ENCODE measurements at places on chromosomes 13 and 19. TPM values are rescaled to one million over a fixed set of nuclear protein-coding genes. Genes with fewer than 3 reads are reported as not detected.

Gene PODNL1
- not detected for total RNA-seq

- DNase-seq = no peak
These were observed 542.6 kb upstream of the SPRY2 start for GRCh38 chr13:80883545-80883944.

Gene LGALS14
- not detected for total RNA-seq

GRCh38 chr13:24202215-24202614, 41.7 kb downstream of the SPATA13 start:
- no peak for DNase-seq

Gene COL4A1
- not detected for total RNA-seq

Gene TMEM145
- 0.85 TPM for total RNA-seq

Gene FAM216B
- total RNA-seq = not detected

Gene MYBPC2
- total RNA-seq = 0.21 TPM

DNA sequence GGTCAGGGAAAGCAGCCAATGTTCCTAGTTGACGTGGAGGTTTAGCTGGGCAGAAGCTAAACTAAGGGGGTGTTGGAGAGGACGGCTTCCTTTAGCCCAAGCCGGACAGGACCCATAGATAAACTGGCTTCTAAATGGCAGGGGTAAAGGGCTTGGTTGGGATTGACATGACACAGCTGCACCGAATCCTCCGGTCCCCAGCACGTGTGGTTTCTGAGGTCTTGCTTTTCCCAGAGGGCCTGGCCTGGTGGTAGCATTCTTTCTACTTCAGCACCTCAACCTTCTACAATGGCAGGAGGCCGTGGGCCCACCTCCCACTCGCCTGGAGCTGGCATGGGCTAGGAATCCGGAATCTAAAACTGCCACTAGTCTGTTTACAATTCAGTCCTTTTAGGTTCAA, 163.0 kb downstream of the FGF9 start:
- DNase-seq = no peak

- no peak for DNase-seq
These were observed 1478.3 kb downstream of the UQCRFS1 start for GRCh38 chr19:27734496-27735220.

GRCh38 chr19:42281146-42281826, 12.2 kb downstream of the CIC start:
- no peak for DNase-seq

Gene DOHH
- 19.7 TPM for total RNA-seq

- DNase-seq = no peak
These were observed 604.0 kb upstream of the SLITRK6 start for GRCh38 chr13:86403181-86403580.

DNA sequence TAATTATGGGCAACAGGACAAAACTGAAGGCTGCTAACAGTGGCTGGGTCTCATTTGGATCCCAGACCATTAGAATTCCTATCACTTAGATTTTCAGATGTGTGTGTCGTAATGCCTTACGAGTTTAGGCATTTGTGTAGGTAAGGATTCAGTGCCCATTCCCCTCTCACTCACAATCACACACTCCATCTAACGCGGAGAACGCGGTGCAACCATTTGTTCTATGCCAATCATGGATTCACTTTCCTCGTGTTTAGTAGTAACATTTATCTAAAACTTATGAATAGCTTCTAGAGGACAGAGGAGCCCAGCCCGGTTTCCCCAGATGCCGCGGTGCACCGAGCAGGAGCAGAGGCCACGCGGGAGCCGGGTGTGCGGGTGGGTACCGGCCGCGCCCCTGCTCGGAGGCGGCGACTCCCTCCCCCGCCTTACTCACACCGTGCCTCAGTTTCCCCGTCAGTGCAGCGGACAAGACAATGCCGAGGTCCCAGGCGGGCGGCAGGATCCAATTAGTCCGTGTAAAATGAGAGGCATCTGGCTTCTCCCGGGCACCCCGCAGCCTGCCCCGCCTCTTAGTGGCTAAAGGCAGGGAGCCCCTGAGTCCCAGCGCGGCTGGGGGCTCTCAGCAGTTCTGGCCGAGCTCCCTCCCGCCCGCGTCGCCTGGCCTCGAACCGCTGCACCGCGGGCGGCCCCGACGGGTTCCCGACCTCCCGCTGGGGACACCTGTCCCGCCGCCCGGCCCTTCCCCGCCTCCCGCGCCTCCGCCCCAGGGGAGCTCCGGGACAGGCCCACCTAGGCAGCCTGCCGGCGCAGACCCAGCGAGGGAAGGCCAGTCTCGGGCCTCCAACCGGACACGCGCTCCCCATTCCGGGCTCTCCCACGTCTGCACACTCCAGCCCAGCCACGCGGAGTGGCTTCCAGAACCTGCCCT, 5.9 kb upstream of the C1QTNF9B start:
- no peak for DNase-seq

- no peak for DNase-seq
These were observed 240.3 kb downstream of the DCT start for GRCh38 chr13:94239135-94239534.

DNA sequence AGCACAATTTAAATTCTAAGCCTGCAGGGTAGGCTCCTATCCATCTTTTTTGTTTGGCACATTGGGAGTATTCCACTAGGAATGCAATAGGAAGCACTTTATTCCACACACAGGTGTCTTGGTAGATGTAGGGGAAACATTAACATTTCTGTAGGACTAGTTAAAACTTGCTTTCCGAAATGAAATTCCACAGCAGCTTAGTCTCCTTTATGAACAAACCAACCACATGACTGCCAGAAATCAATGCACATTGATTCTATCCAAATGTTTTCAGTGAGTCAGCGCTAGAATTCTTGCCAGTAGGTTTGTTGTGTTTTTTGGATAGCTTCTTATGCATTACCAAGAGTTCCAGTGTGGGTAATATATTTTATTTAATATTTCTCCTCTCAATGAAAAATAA, 207.9 kb upstream of the CSNK1A1L start:
- DNase-seq = no peak

Gene KLK8
- not detected for total RNA-seq

DNA sequence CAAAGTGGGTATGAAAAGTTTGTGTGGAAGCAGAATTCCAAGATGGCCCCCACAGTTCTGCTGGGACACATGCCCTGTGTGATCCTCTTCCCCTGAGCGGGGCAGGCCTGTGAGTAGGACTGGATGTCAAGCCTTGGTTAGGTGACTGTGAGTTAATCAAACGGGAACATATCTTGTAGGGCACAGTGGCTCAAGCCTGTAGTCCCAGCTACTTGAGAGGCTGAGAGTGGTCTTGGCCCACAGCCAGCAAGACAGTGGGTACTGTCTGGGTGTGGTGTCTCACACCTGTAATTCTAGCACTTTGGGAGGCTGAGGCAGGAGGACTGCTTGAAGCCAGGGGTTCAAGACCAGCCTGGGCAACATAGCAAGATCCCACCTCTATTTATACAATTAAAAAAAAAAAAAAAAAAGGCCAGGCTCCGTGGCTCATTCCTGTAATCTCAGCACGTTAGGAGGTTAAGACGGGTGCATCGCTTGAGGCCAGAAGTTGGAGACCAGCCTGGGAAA, 6.4 kb downstream of the ZNF653 start:
- no peak for DNase-seq

DNA sequence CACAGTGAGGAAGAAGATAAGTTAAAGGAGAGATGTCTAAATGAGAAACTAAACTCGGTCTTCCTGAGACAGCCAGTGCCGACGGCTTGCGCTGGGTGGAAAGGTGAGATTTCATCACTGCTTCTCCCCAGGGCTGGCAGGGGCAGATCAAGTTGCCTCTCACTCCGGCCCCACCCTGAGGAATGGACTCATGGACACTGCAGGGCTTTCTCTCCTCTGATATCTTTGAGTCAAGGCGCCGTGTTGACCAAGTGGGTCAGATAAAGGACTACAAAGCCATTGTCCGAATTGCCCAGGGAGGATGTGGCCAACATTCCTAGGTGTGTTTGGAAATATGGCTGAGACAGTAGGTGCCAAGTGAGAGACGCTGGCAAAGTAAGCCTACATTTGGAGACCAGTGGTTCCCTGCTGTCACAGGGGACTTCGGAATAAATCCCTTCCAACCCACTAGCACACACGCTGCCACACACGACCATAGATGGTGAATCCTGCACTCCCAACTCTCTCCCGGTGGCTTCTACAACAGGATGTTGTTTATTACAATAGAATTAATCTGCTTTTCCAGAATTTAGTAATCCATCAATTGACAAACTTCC, 156.5 kb upstream of the TSC22D1 start:
- no peak for DNase-seq
